ENCODE measurements at places on chromosomes 16 and 17.

GRCh38 chr17:2948721-2949468 lies 114.5 kb downstream of the OR1D5 start:
- DNase-seq = no peak

DNA sequence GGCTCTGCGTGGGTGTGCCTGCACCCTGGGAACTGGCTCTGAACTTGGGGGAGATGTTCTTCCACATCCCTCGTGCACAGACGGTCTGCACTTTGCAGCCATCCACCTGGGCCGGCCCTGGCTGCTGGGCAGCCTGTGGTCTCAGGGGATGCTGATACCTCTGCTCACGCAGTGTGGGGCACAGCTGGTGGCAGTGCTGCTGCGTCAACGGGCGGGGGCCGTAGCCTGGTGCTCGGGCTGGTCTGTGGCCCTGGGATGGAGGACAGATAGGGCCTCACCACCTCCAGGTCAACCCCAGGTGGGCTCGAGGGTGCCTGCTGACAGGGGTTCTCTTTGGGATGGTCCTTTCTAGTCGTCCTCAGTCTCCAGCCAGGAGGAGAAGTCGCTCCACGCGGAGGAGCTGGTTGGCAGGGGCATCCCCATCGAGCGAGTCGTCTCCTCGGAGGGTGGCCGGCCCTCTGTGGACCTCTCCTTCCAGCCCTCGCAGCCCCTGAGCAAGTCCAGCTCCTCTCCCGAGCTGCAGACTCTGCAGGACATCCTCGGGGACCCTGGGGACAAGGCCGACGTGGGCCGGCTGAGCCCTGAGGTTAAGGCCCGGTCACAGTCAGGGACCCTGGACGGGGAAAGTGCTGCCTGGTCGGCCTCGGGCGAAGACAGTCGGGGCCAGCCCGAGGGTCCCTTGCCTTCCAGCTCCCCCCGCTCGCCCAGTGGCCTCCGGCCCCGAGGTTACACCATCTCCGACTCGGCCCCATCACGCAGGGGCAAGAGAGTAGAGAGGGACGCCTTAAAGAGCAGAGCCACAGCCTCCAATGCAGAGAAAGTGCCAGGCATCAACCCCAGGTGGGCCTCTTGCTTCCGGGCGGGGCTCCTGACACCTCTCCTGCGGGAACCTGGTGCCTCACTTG lies 36.3 kb downstream of the TSC2 start:
- no peak for DNase-seq

GRCh38 chr17:61063528-61063927 lies 336.1 kb upstream of the TBX2 start:
- no peak for DNase-seq

GRCh38 chr17:34651402-34651811 lies 72.0 kb downstream of the TMEM132E start:
- DNase-seq = no peak

- peak; percentile 78 for DNase-seq
Observed at GRCh38 chr17:74749279-74750038, 1.0 kb downstream of the NHERF1 start.

DNA sequence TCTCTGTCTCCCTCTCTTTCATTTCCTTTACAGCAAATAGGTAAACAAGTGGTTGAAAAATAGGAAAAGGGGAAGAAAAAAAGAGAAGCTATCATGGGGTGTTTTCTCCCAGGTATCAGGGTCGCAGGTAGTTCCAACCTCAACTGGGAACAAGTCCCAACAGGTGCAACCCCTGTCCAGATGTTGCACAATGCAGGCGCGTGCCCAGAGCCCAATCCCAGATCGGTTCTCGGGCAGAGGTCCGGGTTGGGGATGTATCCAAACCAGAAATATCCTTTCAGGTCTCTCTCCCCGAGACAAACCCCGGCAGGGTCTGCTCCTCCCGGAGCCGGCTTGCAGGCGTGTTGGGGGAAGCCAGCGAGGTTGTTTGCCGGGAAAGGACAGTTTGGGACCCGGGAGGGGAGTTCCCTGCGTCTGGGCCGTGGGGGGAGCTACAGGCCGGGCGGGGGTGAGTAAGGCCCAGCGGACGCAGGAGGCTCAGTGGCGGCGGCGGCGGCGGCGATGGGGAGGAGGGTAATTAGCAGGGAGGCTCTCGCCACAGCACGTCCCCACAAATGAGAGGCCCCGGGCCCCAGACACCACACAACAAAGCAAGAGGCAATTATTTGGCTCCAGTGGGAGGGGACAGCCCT lies 21.2 kb upstream of the SP6 start:
- no peak for DNase-seq

GRCh38 chr16:68447653-68448359 lies 502 bp downstream of the SMPD3 start:
- DNase-seq = no peak

DNA sequence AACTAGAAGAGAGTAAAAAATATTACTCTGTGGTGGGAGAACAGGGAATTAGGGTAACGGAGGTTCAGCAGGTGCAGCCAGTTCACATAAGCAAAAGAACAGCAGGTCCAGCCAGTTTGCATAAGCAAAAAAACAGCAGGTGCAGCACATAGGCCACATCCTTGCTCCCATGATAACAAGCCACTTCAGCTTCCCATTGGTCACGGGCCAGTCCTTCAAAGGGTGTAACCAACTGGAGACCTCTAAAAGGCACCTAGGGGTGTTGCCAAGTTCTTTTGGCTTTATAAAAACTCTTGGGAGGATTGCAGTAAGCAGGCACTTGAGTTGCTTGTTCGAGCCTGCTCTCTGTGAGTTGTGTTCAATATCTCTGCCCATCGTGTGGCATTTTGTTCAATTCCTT lies 488.1 kb downstream of the XYLT1 start:
- DNase-seq = no peak

DNA sequence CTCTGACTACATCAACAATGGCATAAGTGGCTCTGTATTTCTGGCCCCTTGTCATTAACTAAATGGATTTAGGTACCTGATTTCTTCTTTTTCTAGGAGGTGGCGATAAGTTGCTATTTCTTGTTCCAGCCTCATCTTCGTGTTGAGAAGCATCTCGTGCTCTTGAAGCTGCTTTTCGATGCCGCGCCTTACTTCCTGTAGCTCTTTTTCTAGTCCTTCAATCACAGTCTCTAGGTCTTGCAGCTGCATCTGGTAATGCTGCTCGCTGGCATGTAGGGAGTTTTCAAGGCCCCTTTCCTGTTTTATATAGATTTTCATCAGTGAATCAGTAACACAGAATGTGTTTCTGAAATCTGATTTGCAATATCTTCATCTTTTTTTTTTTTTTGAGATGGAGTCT lies 5.1 kb downstream of the KRT222 start:
- no peak for DNase-seq

GRCh38 chr16:25235991-25236390 lies 19.2 kb downstream of the AQP8 start:
- DNase-seq = no peak

- peak; percentile 92 for DNase-seq
Observed at GRCh38 chr16:70715055-70715858, 29.4 kb upstream of the MTSS2 start.

- DNase-seq = no peak
Observed at GRCh38 chr16:84443166-84443802, 61.2 kb downstream of the MEAK7 start.

DNA sequence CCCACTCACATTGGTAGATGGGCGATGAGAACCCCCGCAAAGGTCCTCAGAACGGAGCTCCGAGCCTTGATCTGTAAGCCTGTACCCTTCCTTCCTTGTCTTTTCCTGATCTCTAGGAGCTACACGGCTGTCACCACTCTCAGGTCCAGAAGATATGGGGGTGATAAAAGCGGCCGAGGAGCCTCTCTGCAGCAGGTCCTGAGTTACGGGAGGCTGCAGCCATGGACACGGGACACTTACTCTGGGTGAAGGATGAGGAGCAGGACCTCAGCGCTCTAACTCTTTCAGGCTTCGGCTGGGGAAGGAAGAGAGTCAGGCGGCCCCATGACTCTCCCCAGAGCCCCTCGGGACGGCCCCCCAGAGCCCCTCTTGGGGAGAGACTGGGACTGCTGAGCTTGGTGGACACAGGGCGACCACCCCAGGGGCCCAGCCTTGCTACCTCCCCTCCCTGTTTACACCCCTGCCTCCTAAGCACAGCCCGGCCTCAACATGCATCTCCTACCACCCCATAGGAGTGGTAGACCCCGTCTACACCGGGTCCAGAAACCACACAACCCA lies 74.4 kb downstream of the SDK2 start:
- no peak for DNase-seq

DNA sequence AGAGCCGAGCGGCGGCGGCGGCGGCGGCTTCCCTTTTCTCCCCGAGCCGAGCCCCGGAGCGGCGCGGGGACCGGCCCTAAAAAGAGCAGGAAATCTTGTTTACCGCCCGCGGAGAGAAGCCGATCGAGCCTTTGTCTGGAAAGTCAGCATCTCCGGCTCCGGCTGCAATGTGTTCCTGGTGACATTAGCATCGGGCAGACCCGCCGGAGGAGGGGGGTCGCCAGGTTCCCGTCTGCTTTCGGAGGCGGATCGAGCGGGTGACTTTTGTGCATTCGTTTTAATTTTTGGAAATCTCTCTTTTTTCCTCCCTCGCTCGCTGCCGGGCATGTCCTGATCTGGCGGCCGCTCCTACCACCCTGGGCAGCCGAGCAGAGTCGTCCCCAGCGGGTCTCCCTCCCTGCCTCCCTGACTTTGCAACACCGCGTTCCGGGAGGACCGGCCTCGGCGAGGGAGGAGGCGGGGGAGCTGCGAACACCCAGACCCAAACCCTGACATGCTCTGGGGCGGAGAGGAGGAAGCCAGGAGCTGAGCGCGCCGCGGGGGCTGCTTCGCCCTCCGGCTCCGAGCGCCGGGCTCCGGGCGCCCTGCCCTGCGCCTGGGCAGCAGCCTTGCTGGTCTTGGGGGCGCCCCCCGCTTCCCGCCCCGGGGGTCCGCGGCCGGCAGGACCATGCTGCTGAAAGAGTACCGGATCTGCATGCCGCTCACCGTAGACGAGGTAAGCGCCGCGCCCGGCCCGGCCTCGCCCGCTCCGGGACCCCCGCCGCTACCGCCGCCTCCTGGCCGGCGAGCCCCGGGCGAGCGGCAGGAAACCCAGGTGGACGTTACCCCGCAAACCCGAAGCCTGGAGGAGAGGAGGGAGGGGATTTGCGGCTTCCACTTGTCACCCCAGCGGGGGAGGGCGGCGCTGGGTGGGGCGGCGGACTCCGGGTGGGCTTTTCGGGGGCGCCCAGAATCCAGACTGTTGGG lies 690 bp downstream of the PITPNC1 start:
- no peak for DNase-seq

GRCh38 chr17:75850928-75851692 lies 4.0 kb downstream of the WBP2 start:
- DNase-seq = no peak

DNA sequence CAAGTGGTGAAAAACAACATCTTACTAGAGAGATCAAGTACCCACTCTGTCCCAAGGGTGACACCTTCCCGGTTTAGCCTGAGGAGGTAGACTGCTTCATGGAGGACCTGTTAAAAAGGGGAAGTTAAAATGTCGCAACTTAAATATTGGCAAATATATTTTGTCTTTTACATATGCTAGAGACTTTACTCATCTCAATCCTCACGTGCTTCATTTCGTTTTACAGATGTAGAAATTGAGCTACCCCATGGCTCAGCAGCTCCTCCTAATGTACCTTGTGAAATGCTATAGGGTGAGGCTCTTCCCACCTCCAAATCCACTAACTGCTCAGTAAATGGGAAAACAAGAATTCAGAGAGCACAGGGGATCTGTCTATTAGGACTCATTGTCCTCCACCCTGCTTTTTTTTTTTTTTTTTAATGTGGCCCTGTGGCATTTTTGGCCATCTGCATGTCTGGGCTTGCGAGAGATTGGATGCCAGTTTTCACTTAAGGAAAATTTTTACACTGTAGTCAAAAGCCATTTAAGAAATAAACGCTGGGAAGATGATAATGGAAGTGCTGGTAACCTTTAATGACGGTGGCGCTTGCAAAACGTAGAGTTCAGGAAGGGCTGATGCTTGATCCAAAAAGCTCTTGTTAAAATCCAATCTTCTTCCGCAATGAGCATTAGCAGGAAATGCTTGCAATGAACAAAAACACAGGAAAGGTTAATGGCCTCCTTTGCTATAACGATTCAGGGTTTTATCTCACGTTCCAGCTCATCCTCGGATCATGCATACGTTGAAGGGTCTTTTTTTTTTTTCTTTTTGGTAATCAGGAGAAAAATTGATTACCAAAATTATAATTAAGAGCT lies 39.8 kb downstream of the HSBP1 start:
- no peak for DNase-seq

- no peak for DNase-seq
Observed at GRCh38 chr16:79286646-79287423, 313.7 kb downstream of the MAF start.

- DNase-seq = no peak
Observed at GRCh38 chr17:67476787-67477335, 99.8 kb downstream of the PITPNC1 start.

GRCh38 chr17:49528966-49529365 lies 33.9 kb downstream of the NGFR start:
- no peak for DNase-seq

- peak; percentile 89 for DNase-seq
Observed at GRCh38 chr17:41140360-41141131, at the start of gene KRTAP4-6. Gene KRTAP4-6, minus strand, starts transcription at chr17:41140544. Its CDS starts 57 bp downstream, at chr17:41140487.

DNA sequence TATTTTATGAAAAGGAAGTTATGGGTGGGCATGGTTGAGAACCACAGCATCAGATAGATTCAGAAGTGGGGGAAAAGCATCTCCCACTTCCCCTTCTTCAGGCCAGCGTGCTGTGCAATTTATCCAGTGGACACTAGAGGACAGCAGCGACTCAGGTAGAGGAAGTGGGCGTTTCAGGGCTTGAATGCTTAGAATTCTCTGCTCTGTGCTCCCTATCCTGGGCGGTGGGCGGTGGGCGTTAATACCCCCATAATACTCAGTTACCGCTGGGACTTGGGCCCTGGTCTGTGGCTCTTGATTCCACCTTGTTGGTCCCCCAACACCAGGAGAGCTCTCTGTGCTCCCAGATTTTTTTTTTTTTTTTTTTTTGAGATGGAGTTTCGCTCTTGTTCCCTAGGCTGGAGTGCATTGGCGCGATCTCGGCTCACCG lies 3.7 kb upstream of the LYZL6 start:
- DNase-seq = peak; percentile 28

DNA sequence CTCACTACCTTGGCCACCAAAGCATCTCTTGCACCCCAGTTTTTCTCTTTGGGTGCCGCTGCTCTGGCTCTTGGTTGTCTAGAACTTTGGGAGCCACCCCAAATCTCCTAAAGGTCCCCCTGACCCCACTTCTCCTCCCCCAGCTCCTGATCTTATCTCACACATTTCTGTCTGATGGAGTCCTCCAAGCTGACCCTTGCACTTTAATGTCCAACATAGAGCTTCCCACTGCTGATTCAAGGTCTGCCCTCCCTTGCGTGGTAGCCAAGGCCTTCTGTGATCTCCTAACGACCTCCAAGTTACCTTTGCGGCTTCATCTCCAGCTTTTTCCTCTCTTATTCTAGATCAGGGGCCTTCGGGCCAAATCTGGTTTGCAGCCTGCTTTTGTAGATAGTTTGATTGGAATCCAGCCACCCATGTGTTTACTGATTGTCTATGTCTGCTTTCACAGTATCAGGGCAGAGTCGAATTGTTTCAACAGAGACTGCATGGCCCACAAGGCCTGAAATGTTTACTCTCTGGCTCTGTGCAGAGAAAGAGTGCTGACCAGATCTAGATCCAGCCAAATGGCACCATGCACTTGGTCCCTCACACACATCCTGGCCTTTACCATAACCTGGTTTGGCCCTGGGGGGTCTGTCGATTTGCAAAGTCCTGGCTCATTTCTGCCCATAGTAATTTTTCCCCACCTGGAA lies 168.6 kb downstream of the HAPSTR1 start:
- no peak for DNase-seq

GRCh38 chr16:82971126-82971525 lies 344.4 kb downstream of the CDH13 start:
- no peak for DNase-seq

GRCh38 chr17:82086941-82087906 lies 10.8 kb downstream of the FASN start:
- no peak for DNase-seq

- DNase-seq = no peak
Observed at GRCh38 chr16:52755396-52755795, 208.5 kb upstream of the TOX3 start.
